ENCODE measurements at places on chromosomes 4 and X.
A peak's percentile ranks its signal among the peaks of the same experiment; 100 is the strongest.

GRCh38 chrX:40064055-40064597 lies 33.6 kb downstream of the BCOR start:
- DNase-seq: no peak

- no peak for DNase-seq
Measured at GRCh38 chr4:95798727-95799126, 41.2 kb upstream of the PDHA2 start.

DNA sequence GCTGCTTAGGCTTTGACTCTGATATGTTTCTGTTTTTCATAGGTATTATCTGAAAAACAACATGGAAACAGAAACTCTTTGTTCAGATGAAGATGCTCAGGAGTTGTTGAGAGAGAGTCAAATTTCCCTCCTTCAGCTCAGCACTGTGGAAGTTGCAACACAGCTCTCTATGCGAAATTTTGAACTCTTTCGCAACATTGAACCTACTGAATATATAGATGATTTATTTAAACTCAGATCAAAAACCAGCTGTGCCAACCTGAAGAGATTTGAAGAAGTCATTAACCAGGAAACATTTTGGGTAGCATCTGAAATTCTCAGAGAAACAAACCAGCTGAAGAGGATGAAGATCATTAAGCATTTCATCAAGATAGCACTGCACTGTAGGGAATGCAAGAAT lies 238.6 kb downstream of the RAPGEF2 start:
- DNase-seq: no peak

- no peak for DNase-seq
Measured at GRCh38 chrX:146278381-146278780, 460.8 kb downstream of the SLITRK2 start.

GRCh38 chr4:76705472-76705871 lies 192.5 kb downstream of the SOWAHB start:
- DNase-seq: no peak

DNA sequence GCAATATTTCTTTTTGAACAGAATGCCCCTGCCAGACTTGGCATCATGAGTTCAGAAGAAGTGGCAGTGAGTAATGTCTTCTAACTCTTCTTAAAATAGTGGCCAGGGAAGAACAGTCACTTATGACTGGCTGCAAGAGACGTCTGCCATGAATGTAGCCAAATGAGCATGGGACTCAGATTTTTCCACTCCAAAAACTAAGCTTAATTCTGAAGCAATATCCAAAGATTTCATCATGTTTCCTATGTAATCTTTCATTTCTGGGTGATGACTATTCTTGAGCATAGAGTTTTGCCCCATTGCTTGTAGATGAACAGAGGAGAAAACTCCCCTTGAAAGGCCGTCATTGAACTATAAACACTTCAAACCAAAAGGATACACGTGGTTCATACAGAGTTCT lies 11.8 kb downstream of the AMBN start:
- DNase-seq: no peak

GRCh38 chr4:38857354-38858096 lies 908 bp upstream of the TLR6 start:
- DNase-seq: no peak

- DNase-seq: no peak
Measured at GRCh38 chr4:1115528-1116293, 2.3 kb upstream of the RNF212 start.

- no peak for DNase-seq
Measured at GRCh38 chrX:99722094-99722493, 688.0 kb downstream of the PCDH19 start.

DNA sequence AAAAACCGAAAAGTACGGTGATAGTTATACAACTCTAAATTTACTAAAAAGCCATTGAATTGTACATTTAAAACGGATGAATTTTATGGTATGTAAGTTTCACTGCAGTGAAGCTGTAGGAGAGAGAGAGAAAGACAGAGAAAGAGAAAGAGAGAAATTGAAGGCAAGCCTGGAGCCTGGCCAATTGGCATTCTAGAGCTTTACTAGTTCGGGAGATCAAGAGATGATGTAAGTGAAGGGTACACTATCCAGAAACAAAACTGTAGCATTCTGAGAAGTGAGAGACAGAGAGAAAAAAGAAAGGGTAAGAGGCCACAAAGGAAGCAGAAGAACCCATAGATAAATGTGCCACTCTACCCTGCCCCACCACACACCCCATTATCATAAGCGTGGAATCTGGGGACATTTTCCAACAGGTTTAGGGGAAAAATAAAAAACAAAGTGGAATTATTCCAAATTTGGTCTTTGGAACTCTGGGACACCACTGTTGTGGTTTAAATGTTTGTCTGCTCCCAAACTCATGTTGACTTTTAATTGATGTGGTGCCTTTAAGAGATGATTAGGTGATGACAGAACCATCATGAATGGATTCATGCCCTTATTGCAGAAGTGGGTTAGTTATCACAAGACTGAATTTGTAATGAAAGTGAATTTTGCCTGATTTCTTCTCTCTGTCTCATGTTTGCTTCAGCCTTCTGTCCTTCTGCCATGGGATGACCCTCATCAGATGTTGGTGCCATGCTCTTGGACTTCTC lies 123.0 kb upstream of the PLS3 start:
- DNase-seq: no peak

DNA sequence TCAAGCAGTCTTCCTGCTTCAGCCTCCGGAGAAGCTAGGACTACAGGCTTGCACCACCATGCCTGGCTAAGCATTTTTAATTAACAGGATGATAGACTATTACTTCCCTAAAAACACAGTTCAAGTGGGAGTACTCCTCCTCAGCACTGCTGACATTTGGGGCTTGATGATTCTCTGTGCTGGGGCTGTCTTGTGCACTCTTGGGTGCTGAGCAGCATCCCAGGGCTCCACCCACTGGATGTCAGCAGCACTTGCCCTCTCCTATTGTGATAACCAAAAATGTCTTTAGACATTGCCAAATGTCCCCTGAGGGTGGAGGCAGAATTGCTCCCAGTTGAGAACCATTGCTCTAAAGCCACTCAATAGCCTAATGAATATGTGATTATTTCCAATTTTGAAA lies 60.4 kb downstream of the CLCN4 start:
- DNase-seq: peak; percentile 16

GRCh38 chr4:48247142-48247877 lies 22.3 kb downstream of the TEC start:
- no peak for DNase-seq

GRCh38 chr4:138512756-138513155 lies 270.6 kb upstream of the SLC7A11 start:
- DNase-seq: peak; percentile 76

DNA sequence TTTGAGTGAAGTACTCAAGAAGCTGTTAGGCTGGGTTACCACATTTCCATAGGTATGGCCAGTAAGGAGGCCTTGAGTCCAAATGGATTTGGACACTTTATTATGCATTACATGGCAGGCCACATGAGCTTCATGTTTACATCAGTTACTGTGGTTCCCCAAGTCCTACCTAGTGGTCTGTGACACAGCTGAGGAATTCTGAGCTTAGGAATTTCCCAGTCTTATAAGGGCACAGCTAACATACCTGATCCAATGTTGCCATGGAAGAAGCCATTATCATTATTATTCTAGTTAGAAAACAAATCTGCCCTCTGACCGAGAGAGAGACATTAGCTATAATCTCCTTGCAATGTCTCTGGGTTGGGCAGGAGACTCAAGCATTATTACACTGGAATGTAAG lies 174.4 kb upstream of the NUDT10 start:
- DNase-seq: no peak

DNA sequence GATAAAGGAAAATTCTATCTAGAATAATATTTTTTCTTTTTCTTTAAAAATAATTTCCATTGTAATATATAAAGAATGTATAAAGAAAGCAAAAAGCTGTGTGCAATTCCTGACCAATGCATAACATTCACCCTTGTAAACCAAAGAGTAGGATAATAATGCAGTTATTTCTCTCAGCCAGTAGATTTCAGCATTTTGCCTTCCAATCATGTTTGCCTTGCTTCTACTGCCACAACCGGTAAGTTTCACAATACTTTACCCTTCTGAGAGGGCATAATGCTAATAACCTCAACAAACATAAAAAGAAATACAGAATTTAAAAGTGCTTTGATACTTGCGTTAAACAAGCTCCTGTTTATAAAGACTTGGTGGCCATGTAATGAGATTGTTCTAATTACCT lies 59.9 kb downstream of the CHIC2 start:
- DNase-seq: no peak

DNA sequence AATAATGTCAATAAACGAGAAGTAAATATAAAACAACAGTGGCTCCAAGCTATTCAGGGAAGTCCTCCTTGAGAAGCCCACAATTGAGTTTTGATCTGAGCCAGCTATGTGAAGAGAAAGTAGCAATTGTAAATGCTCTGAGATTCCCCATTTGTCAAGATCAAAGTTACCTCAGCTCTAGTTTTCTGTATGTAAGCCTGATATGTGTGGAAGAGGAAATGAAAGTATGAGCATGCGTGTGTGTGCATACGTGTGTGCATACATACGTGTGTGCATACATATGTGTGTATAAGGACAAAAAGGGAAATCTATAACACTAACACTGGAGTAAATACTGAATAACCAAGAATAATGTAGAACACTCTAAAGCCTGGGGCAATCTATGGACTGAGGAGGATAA lies 130.3 kb downstream of the SCFD2 start:
- DNase-seq: no peak

DNA sequence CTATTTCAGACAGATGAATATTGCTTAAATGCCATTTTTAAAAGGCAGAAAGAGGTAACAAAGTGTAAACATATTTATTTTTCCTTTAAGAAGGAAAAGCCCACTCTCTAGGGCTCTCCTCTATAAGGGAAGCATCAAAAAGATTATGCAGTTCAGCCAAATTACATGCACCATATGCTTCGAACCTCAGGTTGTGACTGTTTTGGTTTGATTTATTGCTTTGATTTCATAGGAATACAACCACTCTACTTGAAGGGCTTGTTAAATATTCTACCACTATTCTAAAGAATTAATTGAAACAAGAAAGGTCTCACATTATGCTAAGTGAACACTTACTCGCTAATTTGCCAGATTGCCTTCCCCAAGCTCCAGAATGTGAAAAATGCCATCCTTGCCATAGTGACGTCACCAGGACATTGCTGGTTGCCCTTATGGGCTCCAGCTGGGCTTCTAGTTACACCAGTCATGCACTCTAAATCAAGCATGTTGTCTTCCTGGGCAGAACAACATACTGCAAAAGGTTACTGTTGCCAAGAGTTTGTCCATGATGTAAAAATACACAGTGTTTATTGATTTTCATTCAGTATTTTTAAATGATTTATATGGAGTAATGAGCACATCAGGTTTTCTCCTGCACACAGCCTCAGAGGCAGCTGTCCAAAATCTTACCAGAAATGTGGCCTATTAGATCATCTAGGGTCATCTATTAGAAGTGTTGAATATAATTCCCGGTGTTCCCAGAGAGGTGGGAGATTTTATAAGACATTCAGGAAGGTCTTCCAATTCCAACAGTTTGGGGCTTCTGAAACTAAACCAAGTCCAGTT lies 164.4 kb upstream of the RAPGEF2 start:
- DNase-seq: peak; percentile 86

DNA sequence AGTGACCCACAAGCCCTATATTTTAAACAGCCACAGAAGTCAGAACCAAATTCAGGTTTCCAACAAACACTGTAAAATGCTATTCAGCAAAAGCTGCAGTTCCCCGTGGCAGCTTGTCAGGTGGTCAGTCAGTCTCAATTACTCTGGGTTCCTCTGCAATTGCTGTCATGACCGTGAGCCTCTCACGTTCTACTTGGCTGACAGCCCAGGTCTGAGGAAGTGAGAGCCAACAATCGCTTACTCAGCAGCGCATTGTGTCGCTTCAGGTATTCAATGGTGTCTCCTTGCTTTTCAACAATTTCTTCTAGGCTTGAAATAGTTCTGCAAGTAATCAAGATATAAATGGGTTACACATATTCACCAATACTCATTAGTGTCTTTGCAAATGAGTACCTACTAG lies 25.8 kb downstream of the TRIM75 start:
- peak; percentile 65 for DNase-seq

GRCh38 chr4:95619525-95620443 lies 71.0 kb upstream of the UNC5C start:
- no peak for DNase-seq

GRCh38 chr4:152000518-152000917 lies 239.7 kb upstream of the GATB start:
- DNase-seq: no peak

DNA sequence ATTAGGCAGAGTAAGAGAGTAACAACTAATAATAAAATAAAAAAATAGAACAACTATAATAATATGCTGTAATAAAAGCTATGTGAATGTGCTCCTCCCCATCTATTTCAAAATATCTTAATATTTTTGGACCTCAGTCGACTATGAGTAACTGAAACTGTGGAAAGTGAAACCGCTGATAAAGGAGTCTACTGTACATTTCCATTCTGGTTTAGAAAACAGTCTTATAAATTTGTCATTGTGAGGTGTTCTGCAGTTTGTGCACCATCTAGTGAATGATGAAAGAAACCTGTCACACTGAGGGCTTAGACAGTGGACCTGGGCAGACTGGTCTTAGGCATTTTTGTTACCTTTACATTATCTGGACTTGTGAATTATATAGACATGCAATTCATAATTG lies 42.0 kb downstream of the TMEM150C start:
- no peak for DNase-seq

- peak; percentile 44 for DNase-seq
Measured at GRCh38 chrX:124594017-124594651, 247.8 kb downstream of the SH2D1A start.

- no peak for DNase-seq
Measured at GRCh38 chr4:51907006-51907669, 64.2 kb downstream of the DCUN1D4 start.

GRCh38 chr4:76606645-76607265 lies 171.7 kb downstream of the SHROOM3 start:
- peak; percentile 39 for DNase-seq

GRCh38 chr4:28709891-28710290 lies 1849.2 kb downstream of the STIM2 start:
- DNase-seq: no peak

GRCh38 chrX:44042751-44043150 lies 69.6 kb upstream of the NDP start:
- no peak for DNase-seq

DNA sequence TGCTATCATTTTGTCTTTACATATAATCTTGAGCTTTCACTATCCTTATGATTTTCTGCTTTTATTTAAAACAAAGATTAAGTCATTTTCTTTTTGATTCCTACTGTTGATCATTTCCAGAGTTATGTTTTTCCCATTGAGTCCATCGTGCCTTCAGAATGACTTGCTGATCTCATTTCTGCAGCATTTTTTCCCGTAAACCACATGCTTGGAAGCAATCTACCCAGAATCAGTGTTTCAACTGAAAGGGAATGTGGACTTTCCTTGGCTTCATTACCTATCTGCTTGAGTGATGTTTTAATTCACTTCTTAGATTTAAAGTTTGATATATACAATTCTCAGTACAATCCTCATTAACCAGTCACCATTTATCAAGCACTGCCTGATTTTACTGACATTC lies 192.4 kb upstream of the FSTL5 start:
- DNase-seq: no peak

All from NCI-H69 (cell line).